ENCODE measurements at places on chromosomes 1 and 21. TPM values are rescaled to one million over a fixed set of nuclear protein-coding genes. Genes with fewer than 3 reads are reported as not detected.

Gene IL19
- not detected for total RNA-seq

Gene CFAP141
- total RNA-seq = not detected

GRCh38 chr1:28815533-28816185, 3.7 kb downstream of the OPRD1 start:
- no peaks in the 10 kb centered on the region for H3K36me3 ChIP-seq
- H3K27ac ChIP-seq = no peak overlapping the region
- H3K4me3 ChIP-seq = no peak overlapping the region
- peaks cover 86% of the 10 kb centered on the region for H3K27me3 ChIP-seq
- no peak for DNase-seq

GRCh38 chr1:92333668-92334067, 34.8 kb downstream of the RPAP2 start:
- no peaks in the 10 kb centered on the region for H3K27me3 ChIP-seq
- no peak overlapping the region for H3K4me3 ChIP-seq
- H3K36me3 ChIP-seq = peaks cover 10% of the 10 kb centered on the region
- DNase-seq = no peak
- no peaks in the 10 kb centered on the region for H3K4me1 ChIP-seq
- no peak overlapping the region for H3K27ac ChIP-seq

Gene WNT9A
- total RNA-seq = 0.18 TPM

Data from IMR-90 (cell line).